Activated gamma-delta T cell (primary cell): ENCODE measurements at places on chromosomes 12 and 14.

GRCh38 chr14:71410578-71411284 lies 503.5 kb downstream of the PCNX1 start:
- DNase-seq: no peak

GRCh38 chr14:21428930-21429329 lies 27.0 kb downstream of the CHD8 start:
- DNase-seq: no peak

GRCh38 chr12:89544681-89545184 lies 18.9 kb upstream of the POC1B start:
- no peak for DNase-seq

DNA sequence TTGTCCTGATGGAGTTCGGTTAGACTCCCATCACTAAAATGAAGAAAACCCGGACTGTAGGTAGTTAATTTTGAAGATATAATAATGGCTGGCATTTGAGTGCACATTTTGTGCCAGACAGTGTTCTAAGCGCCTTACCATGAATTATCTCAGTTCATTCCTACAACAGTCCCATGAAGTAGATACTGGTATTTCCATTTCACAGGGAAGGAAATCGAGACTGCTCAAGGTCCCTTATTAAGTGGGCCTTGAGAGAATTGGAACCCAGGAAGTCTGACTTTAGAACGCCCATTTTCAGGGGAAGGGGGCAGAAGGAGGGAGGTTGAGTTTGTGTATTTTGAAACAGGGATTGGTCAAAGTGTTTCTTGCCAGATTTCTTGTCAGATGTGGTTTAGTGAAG lies 855 bp downstream of the MNAT1 start:
- DNase-seq: no peak

DNA sequence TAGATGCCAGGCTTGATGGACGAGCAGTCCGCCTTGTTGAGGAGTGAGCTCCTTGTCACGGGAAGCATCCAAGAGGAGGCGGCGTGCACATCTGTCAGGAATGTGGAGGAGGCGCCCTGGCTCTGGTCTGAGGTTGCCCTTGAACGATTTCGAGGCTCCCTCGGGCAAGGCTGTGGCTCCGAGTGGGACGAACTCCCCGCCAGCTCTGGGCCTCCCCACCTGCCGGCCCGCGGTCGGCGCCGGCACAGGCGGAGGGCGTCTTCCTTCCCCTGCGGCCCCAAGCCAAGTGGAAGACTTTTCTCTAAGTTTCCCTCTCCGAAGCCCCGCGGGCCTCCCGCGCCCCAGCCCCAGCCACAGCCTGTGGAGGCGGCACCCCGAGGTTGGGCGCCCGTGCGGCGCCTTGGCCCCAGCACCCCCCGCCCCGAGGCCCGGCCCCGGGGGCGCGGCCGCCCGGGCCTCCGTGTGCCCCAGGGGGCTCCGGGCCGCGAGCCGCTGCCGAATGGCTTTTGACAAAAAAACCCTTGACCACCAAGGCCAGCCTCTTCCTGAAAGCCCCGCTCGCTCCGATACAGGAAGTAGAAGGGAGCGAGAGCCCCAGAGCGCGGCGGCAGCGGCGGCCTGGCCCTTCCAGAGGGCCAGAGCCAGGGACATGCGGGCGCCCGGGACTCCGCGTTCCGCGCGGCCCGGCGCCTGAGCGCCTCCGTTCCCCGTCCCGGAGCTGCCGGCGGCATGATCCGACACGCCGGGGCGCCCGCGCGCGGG lies at the start of gene RIN3:
Gene RIN3 (plus strand): TSS at position 578 of the 762 bp plus-strand sequence. CDS start 152 bp downstream, at position 730.
- peak; percentile 48 for DNase-seq

GRCh38 chr14:53871951-53872350 lies 84.7 kb downstream of the BMP4 start:
- no peak for DNase-seq

DNA sequence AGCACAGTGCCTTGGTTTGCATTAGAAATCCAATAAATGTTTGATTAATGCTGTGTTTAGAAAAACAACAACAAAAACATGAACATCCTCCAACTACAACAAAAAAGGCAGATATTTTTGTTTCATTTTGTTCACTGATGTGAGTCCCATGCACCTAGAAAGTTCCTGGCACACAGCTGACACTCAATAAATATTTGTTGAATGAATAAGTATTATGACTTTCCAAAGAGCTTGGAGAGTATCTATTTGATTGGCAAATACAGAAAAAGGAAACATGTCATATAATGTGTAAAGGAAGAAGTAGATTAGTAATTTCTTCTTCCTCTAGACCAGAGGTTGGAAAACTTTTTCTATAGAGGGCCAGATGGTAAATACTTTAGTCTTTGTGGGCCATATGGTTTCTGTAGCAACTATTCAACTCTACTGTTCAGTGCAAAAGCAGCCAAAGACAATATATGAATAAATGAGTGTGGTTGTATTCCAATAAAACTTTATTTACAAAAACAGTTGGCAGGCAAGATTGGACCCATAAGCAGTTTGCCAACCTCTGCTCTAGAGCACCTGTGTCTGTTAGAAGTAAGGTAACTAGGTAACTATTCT lies 312.3 kb upstream of the DIO2 start:
- DNase-seq: no peak

- DNase-seq: no peak
Observed at GRCh38 chr12:9721394-9722092, 11.4 kb downstream of the CLECL1 start.

DNA sequence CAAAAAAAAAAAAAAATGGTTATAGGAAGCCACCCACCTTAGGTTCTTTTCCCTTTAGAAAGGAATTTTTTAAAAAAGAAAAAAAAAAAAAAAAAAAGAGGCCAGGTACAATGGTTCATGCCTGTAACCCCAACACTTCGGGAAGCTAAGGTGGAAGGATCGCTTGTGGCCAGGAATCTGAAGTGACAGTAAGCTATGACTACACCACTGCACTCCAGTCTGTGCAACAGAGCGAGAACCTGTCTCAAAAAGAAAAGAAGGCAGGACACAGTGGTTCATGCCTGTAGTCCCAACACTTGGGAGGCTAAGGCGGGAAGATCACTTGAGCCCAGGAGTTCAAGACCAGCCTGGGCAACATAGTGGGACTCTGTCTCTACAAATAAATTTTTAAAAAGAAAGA lies 36.0 kb downstream of the SPTLC2 start:
- no peak for DNase-seq

GRCh38 chr12:28424965-28425364 lies 234.7 kb downstream of the CCDC91 start:
- no peak for DNase-seq

DNA sequence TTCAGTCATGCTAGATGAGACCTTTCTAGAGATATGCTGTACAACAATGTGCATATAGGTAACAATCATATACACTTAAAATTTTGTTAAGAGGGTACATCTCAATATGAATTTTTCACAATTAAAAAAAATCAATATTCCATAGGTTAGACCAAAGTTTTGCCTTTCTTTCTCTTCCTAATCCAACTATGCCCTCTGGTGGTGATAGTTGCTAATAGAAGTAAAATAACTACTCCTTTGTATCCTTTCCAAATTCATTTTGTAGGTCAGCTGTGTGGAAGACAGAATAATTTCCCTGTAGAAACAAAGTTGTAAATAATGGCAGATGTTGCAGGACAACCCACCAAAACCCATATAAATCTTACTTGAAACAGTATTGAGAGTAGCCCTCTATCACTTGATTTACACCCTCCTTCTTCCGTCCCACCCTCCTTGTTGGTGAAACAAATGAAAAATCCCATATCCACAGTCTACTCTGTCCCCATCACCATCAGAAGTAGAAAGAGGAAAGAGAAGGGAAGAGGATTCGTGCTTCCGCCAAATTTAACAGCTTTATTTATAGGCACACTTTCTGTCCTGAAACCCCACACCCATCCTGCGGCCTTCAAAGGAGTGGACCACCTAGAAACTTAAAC lies 34.2 kb upstream of the KICS2 start:
- no peak for DNase-seq

DNA sequence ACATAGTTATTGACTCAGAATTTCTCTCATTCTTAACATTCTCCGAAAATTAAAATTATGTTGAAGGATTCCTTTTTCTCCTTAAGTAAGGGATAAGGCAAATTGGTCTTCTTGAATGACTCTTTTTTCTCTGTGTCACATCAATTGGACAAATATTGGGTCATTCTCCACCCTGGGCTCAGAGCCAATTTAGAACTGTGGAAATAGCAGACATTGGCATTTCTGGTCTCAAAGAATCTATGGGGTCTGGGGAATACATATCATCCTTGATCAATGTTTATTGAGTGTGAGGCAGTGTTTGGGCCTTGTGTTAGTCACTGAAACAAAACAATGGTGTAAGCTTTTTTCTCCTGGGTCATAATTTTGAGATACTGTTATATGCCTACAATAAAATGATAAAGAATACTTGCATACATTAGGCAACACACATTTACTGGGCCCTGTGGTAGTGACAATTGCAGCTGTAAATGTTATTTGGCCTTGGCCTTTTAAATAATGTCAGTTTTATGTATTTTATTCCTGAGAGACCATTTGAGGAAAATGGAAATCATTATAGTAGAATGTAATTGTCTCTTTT lies 414.6 kb downstream of the TMEM132D start:
- DNase-seq: no peak

DNA sequence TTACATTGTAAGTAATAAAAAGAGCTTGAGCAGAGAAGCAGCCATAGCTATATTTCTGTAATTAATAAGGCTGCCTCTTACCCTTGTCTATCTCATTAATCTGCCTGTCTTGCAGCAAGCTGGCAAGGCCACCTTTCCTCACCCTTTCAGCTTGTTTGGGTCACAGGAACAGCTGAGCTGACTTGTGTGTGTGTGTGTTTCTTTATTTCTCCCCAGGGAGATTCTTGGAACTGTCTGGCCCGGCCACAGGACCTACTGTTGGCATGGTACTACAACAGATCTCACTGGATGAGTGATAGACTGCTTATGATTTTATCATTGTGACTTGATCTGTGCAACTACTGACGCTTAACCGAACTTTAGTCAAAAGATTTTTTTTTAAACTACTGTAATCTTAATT lies 213.7 kb downstream of the SLC2A13 start:
- no peak for DNase-seq

- DNase-seq: no peak
Observed at GRCh38 chr14:106665814-106666213, 1139.4 kb downstream of the TMEM121 start.

DNA sequence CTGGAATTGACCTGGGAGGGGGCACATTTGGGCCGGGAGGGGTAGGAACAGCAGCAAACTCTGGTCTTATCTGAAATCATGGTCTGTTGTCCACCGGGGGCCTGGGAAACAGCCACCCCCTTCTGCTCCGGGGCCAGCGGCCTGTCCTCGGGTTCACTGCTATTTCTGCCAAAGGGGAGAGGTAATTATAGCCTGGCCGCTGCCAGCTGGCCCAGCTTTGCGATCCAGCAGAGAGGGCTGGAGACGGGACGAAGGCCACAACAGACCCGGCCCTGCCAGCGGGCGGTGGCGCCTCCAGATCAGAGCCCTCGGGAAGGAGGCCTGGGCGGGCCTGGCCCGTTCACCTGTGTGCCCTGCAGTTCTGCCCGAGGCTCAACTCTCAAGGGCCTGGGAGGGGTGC lies at the start of gene C14orf180:
Gene C14orf180 (plus strand): TSS at position 258 of the 400 bp plus-strand sequence. CDS start 6,667 bp downstream, outside the sequence.
- DNase-seq: no peak

GRCh38 chr14:66442953-66443571 lies 43.1 kb upstream of the CCDC196 start:
- no peak for DNase-seq

GRCh38 chr12:53532524-53533445 lies 25.5 kb upstream of the NPFF start:
- DNase-seq: no peak

DNA sequence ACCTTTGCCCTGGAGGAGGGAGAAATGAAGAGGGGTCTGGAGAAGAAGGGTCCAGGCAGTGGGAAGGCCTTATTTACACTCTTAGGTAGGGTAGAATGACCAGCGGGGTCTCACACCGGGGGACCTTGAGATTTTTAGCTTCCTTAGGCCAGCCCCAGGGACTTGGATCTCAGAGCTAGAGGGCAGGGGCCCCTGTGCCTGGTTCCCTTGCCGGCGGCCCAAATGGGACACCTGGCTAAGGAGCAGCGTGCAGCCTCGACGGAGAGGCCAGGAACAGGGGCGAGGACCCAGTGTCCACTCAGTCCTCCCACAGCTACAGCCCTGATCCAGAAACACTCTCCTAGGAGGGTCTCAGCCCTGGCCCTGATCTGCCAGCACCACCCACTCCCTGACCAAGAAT lies 41.8 kb downstream of the DIO3 start:
- DNase-seq: no peak

GRCh38 chr14:89470401-89470800 lies 53.4 kb upstream of the FOXN3 start:
- no peak for DNase-seq

- DNase-seq: no peak
Observed at GRCh38 chr12:124796303-124796960, 67.2 kb downstream of the SCARB1 start.

DNA sequence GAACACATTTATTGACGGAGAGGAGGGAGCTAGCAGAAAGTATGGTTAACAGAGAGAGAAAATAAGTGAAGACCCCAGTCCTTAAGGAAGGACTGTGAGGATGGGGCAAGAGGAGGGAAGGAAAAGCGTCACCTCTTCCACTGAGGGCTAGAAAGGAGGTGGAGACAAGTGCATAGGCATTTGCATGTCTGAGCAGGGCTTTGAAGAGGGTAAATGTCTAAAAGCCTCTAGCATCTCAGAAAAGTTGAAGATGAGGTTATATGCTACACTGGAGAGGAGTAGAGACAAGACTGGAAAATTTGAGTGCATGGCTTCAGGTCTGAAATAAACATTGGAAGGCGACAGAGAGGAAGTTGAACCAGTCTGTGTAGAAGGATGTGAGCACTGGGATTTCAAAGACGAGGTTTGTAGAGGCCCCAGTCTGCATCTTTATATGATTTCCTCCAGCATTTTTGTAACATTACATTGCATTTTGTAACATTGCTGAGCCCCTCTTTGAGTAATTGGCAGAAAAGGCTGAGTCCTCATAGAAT lies 98.5 kb upstream of the IFNG-AS1 start:
- no peak for DNase-seq

- DNase-seq: no peak
Observed at GRCh38 chr12:47377414-47378221, 297.9 kb upstream of the AMIGO2 start.

DNA sequence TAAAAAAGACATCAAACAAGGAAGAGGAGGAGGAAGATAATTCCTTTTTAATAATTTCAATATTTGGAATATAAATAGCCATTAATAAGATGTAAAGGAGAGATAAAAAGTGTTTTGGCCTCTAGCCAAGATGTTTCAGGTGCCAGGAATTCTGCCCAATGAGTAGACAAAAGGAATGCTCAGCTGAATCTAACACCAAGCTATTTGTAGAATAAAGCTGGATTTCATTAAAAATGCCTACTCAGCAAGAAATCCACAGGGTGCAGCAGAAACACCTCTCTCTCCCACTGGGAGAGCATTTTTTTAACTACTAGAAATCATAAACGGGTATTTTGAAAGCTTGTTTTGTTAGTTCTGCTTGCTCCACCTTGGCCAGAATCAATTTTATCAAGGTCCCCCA lies 4.1 kb upstream of the STAB2 start:
- no peak for DNase-seq

- DNase-seq: no peak
Observed at GRCh38 chr14:50357753-50358395, 38.8 kb downstream of the CDKL1 start.

DNA sequence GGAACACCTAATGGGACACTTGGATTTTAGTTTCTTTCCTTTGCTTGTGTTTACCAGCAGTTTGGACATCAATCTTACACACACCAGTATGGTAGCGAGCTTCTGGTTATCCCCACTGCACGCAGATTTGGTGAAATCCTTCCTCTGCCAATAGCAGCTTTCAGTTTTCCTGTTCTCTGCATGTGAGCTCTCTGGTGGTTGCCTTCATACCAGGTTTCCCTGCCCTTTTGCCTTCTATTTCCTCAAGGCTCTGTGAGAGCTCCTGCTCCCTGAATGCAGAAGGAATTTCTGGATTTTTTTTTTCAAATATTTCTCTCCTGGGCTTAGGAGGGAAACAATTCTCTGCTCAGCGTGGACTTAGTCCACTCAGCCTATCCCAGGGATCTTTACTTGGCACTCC lies 93.0 kb upstream of the CCDC91 start:
- no peak for DNase-seq
